ENCODE measurements at places on chromosomes 5 and 9. TPM values are rescaled to one million over a fixed set of nuclear protein-coding genes. Genes with fewer than 3 reads are reported as not detected.

FAM221B gene
- not detected for total RNA-seq

FOXD4L5 gene
- total RNA-seq = not detected

PDCD1LG2 gene
- total RNA-seq = 16.1 TPM

SOHLH1 gene
- not detected for total RNA-seq

SPATA31A3 gene
- not detected for total RNA-seq

MEF2C gene
- 63.5 TPM for total RNA-seq

SAPCD2 gene
- 36.7 TPM for total RNA-seq

SLCO6A1 gene
- total RNA-seq = not detected

IL4 gene
- total RNA-seq = not detected

NSA2 gene
- 203 TPM for total RNA-seq

ICE1 gene
- 64.1 TPM for total RNA-seq

RASEF gene
- under 0.01 TPM for total RNA-seq

NFIB gene
- total RNA-seq = 191 TPM

DND1 gene
- total RNA-seq = 0.43 TPM

LIX1 gene
- not detected for total RNA-seq

EIF4E1B gene
- total RNA-seq = not detected

KIF3A gene
- 15.8 TPM for total RNA-seq

MIGA2 gene
- total RNA-seq = 18.2 TPM

SUSD3 gene
- 0.13 TPM for total RNA-seq

ADGRV1 gene
- total RNA-seq = 0.50 TPM

TXN gene
- 359 TPM for total RNA-seq

OR13C4 gene
- total RNA-seq = not detected

SH3PXD2B gene
- 36.3 TPM for total RNA-seq
